ENCODE measurements at places on chromosomes 1 and 21. TPM values are rescaled to one million over a fixed set of nuclear protein-coding genes. Genes with fewer than 3 reads are reported as not detected.

Gene TEDDM1
- total RNA-seq = not detected

Gene SPRR2D
- not detected for total RNA-seq

Gene ZNF436
- total RNA-seq = 11.0 TPM

Gene LRRC7
- total RNA-seq = not detected

Gene FCRL1
- total RNA-seq = not detected

Gene FAM167B
- 0.50 TPM for total RNA-seq

Gene FAM163A
- total RNA-seq = 0.29 TPM

Gene ATAD3C
- 1.6 TPM for total RNA-seq

Gene SELP
- 1.9 TPM for total RNA-seq

Gene CD53
- 338 TPM for total RNA-seq

Gene TATDN3
- total RNA-seq = 13.8 TPM

Gene CLCA2
- total RNA-seq = not detected

Gene MATN1
- total RNA-seq = not detected

Gene NEK2
- total RNA-seq = not detected

Gene TCP10L
- 0.55 TPM for total RNA-seq

Gene KIF2C
- total RNA-seq = 1.4 TPM

Gene CRNN
- total RNA-seq = not detected

Gene PADI2
- 0.14 TPM for total RNA-seq

Gene LENEP
- total RNA-seq = 1.1 TPM
